ENCODE measurements at places on chromosomes 4 and X. TPM values are rescaled to one million over a fixed set of nuclear protein-coding genes. Genes with fewer than 3 reads are reported as not detected.

C4orf51 gene
- total RNA-seq = not detected

DNA sequence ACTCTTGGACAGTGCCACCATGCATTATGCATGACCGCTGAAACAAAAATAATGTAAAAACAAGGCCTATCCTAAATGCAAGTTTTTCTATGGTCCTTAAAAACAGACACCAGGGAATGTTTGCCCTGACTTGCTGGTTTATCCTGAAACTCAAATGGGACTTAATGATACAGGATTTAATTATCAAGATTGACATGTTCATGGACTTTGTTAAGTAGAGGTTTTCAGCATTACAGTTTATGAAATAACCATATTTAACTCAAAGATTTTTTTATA is 1.3 kb downstream of the NFKB1 start:
- no peak for DNase-seq

GRCh38 chr4:156146571-156146970 is 192.9 kb upstream of the CTSO start:
- no peak for DNase-seq

VEGFC gene
- total RNA-seq = 2.5 TPM

GRCh38 chr4:127832585-127832984 is 48.1 kb upstream of the PLK4 start:
- DNase-seq = no peak

CXorf58 gene
- not detected for total RNA-seq

Measured in left colon (tissue), 2 donors.